ENCODE measurements at places on chromosomes 7 and 10. TPM values are rescaled to one million over a fixed set of nuclear protein-coding genes. Genes with fewer than 3 reads are reported as not detected.

CELF2 gene
- total RNA-seq, result 209 TPM

RGR gene
- total RNA-seq, result not detected

LRRC18 gene
- total RNA-seq, result not detected

UTF1 gene
- not detected for total RNA-seq

PSD gene
- 1.4 TPM for total RNA-seq

NCAPG2 gene
- 151 TPM for total RNA-seq

HSPA12A gene
- total RNA-seq, result 0.05 TPM

SPRN gene
- total RNA-seq, result not detected

FRMPD2 gene
- total RNA-seq, result not detected

TRPV5 gene
- not detected for total RNA-seq

WDR37 gene
- total RNA-seq, result 31.4 TPM

ELFN1 gene
- 0.08 TPM for total RNA-seq

CYP3A4 gene
- total RNA-seq, result not detected

ZWINT gene
- total RNA-seq, result 75.9 TPM

GTF2IRD1 gene
- total RNA-seq, result 4.6 TPM

RBP4 gene
- not detected for total RNA-seq

SFMBT2 gene
- 25.8 TPM for total RNA-seq

GNG11 gene
- not detected for total RNA-seq

GAD2 gene
- total RNA-seq, result not detected

PPP1R3C gene
- total RNA-seq, result 0.23 TPM

PPP1R17 gene
- not detected for total RNA-seq

FKBP9 gene
- 1.2 TPM for total RNA-seq

COL28A1 gene
- total RNA-seq, result not detected

EVX1 gene
- not detected for total RNA-seq

GPR26 gene
- total RNA-seq, result not detected

FOXI2 gene
- total RNA-seq, result not detected

CDK14 gene
- total RNA-seq, result not detected

TEX36 gene
- not detected for total RNA-seq

DHTKD1 gene
- total RNA-seq, result 17.8 TPM

ACSM6 gene
- total RNA-seq, result not detected

SHH gene
- total RNA-seq, result not detected

MAT1A gene
- not detected for total RNA-seq

OLAH gene
- total RNA-seq, result 4.2 TPM

PNLIPRP3 gene
- total RNA-seq, result not detected

AFAP1L2 gene
- total RNA-seq, result 1.5 TPM

C10orf120 gene
- not detected for total RNA-seq

UFSP1 gene
- 3.0 TPM for total RNA-seq

LIPK gene
- not detected for total RNA-seq

CUBN gene
- total RNA-seq, result 0.81 TPM

OR2A1 gene
- 0.05 TPM for total RNA-seq

STEAP4 gene
- not detected for total RNA-seq

ANKRD26 gene
- total RNA-seq, result 5.2 TPM

UPK3B gene
- 1.7 TPM for total RNA-seq

BMI1 gene
- total RNA-seq, result 64.0 TPM

KCND2 gene
- not detected for total RNA-seq

ADRB1 gene
- 0.20 TPM for total RNA-seq

LIPN gene
- not detected for total RNA-seq

FFAR4 gene
- not detected for total RNA-seq

SPDYE9 gene
- total RNA-seq, result not detected

CDNF gene
- total RNA-seq, result 0.63 TPM

TSPAN15 gene
- 9.1 TPM for total RNA-seq

All from activated CD4-positive, alpha-beta memory T cell treated with anti-CD3 and anti-CD28 coated beads, Interleukin-2, amount 10 ng/mL, durations not matched to agents 7 days and 5 days (primary cell).